ENCODE measurements at places on chromosomes 16 and 17.
A peak's percentile ranks its signal among the peaks of the same experiment; 100 is the strongest.

GRCh38 chr16:82598771-82599170, 28.0 kb upstream of the CDH13 start:
- DNase-seq: peak; percentile 26

DNA sequence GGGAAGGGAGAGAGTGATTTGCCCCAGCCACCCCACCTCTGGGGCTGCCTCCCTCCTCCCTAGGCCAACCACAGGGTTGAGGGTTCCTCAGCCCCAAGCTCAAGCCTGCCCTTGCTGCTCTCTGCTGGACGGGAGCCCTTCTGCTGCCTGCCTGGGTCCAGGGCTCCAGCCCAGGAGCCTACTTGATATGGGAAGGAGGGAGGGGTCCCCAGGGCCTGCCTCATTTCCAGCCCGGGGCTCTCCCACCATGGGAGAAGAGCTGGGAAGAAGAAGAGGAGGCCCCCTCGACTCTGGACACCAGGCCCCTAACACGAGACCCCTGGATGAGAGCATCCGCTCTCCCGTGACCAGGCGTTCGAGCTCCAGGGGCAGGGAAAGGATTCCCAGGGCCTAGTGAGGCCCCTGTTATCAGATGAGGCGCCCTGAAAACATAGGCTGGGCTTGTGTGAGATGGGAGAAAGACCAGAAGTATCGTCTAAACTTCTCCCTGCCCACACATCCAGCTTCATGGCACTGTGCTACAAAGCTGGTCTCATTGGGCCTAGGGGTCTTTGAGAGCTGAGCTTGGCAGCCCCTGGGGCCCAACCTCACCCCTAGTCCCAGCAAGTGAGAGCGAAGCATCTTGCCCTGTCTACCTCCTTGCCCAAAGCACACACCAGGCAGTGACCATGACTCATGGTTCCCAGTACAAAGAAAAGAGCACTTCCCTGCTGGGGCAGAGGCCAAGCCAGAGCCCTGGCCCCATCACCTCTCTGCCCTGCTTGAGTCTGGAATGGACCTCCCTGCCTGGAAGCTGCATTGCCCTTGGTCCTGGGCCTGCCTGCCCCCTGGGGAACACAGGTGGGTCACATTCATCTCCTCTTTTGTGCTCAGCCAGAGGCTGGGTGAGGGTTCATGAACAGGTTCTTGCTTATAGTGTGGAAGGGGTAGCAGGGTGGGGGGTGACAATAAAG, 987 bp downstream of the SLC16A5 start:
- peak; percentile 33 for DNase-seq

- no peak for DNase-seq
Observed at GRCh38 chr16:81755915-81756614, 23.0 kb upstream of the PLCG2 start.

DNA sequence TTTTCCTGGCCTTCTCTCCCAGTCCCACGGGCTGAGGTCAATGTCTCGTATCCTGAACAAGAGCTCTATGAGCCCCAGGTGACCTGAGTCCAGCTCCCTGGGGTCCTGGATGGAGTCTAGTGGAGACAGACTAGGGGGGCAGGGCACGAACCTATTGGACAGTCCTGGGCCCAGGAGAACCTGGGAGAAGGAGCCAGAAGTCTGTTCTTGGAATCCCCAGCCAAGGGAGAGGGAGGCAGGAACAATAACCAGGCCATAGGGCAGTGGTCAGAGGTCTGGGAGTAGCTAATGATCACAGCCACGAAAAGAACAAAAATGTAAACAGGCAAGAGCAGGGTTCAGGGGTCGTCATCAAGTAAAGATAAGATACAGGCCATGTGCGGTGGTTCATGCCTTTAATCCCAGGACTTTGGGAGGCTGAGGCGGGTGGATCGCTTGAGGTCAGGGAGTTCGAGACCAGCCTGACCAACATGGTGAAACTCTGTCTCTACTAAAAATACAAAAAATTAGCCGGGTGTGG, 60.8 kb downstream of the COPRS start:
- DNase-seq: no peak

- no peak for DNase-seq
Observed at GRCh38 chr17:4048218-4048617, 84.0 kb upstream of the ATP2A3 start.

DNA sequence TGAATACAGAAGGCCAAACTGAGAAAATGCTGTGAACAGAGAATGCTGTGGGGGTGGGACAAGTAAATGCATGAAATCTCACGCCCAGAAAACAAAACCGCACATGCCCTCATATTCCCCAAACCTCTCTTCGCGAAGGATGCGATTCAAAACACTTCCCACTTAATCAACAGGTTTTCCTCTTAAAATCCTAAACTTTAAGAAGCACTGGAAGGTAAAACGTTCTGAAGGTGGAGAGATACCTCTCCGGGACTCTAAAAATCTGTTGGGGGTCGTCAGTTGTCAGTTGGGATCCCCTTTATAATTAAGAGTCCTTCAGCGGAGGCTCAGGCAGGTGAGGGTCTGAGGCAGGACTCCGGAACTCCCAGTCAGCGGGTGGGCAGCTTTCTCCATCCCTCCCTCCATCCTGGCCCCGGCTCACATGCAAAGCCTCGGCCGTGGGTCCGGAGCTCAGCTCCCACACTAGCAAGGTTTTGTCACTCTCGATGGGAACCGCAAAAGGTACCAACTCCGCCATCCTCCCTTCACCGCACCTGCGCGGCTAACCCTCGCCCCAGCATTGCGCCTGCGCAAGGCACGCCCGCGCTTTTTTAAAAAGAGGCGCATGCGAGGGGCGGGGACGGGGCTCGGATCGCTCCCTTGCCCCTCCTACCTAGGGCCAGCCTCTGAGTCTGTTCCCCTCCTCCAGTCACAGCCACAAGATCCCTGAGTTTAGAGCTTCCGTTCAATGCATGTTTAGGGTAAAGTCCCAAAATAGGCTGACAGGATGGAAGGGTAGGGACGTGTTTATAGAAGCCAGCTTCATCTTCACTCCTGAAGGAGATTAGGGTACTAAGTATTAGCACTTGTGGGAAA, at the start of gene RDM1:
Gene RDM1 (minus strand): TSS at position 563 of the 855 bp plus-strand sequence. CDS start 46 bp downstream, at position 517.
- peak; percentile 94 for DNase-seq

- no peak for DNase-seq
Observed at GRCh38 chr16:1108299-1109252, 12.5 kb upstream of the C1QTNF8 start.

- no peak for DNase-seq
Observed at GRCh38 chr16:55301385-55302008, 22.5 kb upstream of the IRX6 start.

DNA sequence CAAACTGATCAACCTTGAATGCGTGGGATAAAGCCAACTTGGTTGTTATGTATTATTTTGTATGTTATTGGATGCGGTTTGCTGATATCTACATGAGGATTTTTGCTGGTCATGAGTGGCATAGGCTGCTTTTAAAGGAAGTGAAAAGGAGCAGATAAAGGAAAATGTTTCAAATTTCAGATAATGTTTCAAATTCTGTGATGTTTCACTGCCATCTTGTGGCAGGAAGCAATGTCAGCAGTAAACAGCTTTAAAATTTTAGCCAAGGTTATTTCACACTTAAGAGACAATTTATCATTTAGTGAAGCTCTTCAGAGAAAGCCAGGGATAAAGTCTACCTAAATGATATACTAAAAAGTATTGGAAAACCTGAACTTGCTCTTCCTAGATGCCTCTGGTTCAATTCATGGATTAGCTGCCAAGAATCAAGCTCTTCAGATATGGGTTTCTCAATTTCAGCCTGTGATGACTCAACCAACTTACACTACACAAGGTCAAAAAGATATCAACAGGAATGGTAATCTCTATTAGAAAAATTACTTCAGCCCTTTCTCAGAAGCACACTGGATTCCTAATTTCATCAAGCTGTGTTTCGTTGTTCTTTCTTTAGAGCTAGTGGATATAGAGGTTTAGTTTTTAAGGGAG, 136.0 kb upstream of the C17orf78 start:
- DNase-seq: peak; percentile 12

Data from neural progenitor cell (in vitro differentiated cells).